Activated CD8-positive, alpha-beta T cell treated with anti-CD3 and anti-CD28 coated beads, Interleukin-2, amount 10 ng/mL, durations not matched to agents 7 days and 5 days (primary cell): ENCODE measurements at places on chromosomes 4 and X.

DNA sequence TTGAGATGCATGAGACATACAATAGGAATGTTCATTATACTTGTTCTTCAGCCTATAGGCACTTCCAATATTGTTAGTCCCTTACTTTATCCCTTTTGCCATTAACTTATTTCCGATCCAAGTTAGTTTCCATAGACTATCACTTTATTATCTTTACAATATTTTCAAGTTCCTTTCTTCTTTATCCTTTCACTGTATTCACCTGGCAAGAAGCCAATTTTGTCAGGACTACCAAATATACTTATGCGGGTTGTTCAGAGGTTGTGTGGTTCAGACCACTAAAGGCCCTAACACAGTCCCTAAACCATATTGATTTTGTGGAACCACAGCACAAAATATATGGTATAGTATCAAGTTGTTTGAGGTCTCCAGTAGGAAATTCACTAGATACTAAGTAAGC is 245.0 kb upstream of the HTR2C start:
- DNase-seq, result no peak

DNA sequence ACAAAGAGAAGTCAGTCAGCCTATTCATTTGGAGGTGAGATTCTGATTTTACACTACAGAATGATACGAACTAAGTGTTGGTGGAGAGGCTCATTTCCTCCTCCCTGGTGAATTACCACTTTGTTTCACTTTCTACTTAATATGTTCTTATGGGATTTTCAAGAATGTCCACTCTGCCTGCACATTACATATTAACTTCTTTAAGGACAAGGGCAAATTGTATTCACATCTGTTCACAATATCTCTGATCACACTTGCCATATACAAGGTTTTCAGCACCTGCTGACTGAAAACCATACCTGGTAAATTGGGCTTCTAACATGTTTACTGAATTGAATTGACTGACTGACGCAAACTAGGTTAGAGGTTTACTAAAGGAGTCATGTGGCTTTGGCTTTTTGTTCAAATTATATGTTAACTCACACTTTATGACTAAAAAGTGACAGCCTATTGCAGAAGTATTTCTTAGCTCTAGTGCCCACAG is 188.4 kb upstream of the MBNL3 start:
- no peak for DNase-seq

- DNase-seq, result no peak
Observed at GRCh38 chrX:151714362-151714761, 1.5 kb upstream of the FATE1 start.

DNA sequence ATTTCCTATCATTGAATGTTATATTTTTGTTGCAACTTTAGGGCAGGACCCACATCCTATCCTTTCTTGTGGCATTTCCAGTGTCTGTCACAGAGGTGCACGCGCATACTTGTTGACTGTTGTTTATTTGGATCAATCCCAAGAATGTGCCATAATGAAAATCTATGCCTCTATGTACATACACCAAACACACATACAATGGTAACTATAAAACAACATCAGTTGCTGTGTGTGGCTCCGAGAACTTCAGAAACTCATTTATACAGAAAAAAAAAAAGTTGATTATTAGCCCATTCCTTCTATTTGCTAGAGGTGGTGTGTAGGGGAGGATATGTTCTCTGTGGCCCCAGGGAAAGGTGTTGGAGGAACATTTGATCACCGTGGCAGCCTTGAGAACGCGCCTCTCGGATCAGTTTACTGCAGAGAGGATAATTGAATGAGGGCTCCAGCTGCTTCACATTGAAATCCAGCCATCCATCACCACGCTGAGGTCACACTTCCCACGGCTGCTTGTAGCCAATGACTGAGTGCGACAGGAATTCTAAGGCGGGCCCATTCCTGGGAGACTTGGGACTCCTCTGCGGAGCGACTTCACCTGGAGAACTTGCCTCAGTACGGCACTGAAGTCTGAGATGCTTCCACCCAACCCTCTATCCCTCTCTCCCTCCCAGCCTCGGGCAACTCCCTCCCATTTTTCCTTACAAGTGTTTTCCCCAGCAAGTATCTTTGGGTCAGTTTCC is 19.5 kb downstream of the SMPX start:
- no peak for DNase-seq

GRCh38 chrX:101349193-101349562 is 636 bp upstream of the TIMM8A start:
- DNase-seq, result no peak

DNA sequence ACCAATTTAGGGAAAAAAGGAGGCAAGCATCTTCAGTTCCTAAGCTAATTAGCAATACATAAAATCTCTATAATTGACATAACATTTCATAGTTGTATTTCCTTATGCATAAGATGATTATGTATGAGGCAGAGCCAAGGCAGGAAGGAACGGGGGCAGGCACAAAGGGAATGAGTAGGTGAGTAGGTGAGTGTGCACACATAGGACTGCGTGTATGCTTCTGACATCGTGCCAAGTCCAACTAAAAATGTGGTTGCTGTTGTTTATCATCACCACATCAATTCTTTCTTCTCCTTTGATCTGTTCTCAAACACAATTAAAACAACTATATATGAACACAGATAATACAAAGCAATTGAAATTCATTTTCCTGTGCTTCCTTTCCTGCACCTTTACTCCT is 131.2 kb downstream of the UNC5C start:
- no peak for DNase-seq

- DNase-seq, result no peak
Observed at GRCh38 chrX:11319806-11320520, 26.8 kb downstream of the AMELX start.

- no peak for DNase-seq
Observed at GRCh38 chrX:131394384-131394783, 105.3 kb upstream of the IGSF1 start.

DNA sequence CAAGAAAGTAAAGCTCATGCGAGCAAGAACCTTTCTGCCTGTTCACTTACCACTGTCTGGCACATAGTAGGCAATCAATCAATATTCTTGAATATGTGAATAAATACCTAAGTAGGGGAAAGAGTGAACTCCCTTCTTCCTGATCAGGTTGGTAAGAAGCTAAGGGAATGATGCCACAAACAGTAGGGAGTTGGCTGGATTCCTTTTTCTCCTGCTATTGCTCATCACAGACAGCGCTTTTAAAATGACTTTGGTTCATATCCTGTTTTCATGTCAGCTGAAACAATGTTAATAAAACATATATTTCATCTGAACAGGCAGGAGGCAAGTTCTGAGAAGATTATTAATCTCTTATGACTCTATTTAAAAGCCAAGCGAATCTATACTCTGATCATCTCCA is 99.2 kb downstream of the NSUN7 start:
- DNase-seq, result no peak

DNA sequence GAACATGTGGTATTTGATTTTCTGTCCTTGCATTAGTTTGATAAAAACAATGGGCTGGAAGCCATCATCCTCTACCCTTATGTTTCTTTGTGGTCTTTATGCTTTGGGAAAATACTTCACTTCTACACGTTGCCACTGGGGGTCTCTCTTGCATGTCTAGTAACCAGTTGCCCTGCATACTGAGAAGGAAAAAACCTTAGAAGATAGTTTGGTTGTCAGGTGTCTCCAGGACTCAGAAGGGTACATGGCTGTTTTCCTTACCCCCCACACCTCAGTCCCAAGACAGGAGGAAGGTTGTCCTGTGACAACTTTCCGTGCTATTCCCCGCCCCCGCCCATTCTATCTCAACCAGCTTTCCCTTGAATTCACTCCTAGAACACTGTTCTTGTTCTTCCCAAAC is 62.1 kb upstream of the LANCL3 start:
- no peak for DNase-seq

DNA sequence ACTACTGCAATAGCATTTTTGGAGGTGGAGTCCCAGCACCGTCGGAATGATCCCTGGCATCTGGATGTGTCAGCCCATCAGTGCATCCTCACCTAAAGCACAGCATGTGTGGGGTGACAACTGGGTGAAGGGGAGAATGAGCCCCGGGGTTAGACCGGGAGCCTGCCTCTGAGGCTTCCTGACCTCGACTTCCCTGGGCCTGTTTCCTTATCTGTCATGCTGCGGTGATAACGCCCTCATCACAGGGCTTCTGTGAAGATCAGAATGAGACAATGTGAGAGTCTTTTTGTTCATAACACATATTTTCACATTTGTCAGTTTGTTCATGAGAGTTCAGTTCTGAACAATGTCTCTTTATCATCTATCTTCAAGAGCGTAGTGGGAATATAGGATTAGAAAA is 31.1 kb upstream of the PDLIM3 start:
- no peak for DNase-seq

- DNase-seq, result no peak
Observed at GRCh38 chrX:9311421-9312160, 153.3 kb upstream of the TBL1X start.

- DNase-seq, result no peak
Observed at GRCh38 chr4:48509543-48509942, 19.5 kb downstream of the ZAR1 start.

DNA sequence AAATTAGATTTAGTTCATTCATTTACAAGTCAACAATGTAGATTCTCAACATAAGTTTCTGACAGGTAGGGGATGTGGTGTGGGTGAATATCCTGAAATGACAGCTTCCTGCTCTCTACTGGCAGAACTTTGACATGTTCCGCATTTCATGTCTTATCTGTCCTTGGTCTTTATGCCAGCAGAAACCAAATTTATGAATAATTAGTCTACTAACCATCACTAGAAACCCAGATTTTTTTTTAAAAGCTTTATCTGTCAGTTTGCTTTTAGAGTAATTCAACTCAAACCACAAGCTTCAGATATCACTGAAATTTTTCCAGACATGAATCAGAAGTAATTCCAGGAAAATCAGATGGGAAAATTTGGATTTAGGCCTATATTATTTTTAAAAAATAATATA is 17.9 kb downstream of the COQ2 start:
- peak; percentile 43 for DNase-seq

DNA sequence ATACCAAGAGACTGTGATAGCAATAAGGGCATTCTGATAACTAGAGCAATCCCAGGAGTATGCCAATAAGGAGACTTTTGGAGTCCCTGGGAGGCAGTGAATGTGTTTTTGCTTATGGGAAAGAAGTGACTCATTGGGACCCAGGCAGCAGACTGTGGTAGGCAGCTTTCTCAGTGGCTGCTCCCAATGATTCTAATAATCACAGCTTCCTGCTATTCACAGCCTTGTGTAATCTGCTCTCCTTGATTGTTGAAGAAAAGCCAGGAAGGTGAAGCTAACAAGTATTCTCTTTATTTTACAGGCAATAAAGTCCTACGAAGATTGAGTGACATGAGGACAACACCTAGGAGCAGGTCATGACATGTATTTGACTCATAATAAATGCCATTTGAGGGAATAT is 70.3 kb upstream of the DDX60 start:
- DNase-seq, result no peak

- no peak for DNase-seq
Observed at GRCh38 chr4:155403886-155404285, 27.1 kb upstream of the MAP9 start.

DNA sequence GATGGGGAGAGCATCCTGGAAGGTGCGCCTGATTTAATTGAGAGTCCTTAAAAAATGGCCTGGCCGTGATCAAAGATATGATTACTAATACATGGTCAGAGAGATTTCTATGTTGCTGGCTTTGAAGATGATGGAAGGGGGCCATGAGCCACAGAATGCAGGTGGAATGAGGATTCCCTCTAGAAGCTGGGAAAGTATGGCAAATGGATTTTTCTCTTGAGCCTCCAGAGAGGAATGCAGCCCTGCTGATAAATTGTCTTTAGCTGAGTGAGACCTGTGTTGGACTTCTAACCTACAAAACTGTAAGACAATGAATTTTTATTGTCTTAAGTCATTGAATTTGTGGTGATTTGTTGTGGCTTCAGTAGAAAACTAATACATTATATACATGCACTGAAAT is 7.7 kb downstream of the NUDT9 start:
- DNase-seq, result no peak

DNA sequence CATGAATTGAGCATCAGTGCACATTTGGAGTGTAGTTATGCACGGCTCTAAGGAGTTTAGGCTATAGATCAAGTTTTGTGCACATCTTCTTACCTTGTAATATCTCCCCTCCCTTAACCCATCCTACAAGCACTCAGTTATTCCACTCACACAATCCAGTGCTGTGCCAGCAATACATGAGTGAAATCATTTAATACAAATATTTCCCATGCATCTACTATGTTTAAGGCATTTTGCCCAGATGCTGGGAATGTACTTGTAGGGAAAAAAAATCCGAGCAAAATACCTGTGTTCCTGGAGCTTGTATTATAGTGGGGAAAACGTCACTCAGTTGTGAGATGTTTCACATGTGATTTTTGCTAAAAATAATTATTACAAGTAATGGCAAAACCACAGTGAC is 191.6 kb upstream of the LDB2 start:
- no peak for DNase-seq

DNA sequence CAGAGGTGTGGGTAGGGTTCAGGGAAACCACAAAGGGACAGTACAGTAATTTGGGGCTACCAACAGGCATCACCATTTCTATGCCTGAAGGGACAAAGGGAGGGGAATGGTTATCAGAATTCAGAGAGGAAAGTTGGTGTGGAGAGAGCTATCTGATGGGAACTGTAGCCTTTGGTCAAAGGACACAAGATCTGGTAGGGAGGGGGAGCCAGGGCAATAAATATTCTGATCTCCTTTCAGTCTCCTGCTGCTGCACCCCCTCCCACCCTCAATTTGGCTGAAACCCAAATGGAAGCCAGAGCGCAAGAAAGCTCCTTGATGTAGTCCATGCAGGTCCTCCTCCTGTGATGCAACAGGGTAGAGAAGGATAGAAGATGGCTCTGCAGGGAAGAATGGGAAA is 14.6 kb downstream of the PGK1 start:
- no peak for DNase-seq

GRCh38 chrX:147069926-147070325 is 255.4 kb upstream of the CXorf51A start:
- DNase-seq, result no peak

DNA sequence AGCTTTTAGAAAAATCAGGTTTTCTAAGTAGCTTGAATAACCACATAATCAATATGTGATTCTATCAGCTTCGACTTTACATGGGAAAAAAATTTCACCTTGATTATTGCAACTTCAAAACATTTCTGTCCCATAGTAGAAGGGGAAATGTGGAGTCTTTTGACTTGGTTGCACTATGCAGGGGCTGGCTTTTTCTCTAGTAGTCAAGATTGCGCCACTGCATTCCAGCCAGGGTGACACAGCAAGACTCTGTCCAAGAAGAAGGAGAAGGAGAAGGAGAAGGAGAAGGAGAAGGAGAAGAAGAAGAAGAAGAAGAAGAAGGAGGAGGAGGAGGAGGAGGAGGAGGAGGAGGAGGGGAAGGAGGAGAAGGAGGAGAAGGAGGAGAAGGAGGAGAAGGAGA is 84.9 kb downstream of the MAML3 start:
- DNase-seq, result no peak
